ENCODE measurements at places on chromosomes 5 and 9.

- DNase-seq = no peak
Measured at GRCh38 chr5:121174351-121174750, 677.3 kb upstream of the FTMT start.

DNA sequence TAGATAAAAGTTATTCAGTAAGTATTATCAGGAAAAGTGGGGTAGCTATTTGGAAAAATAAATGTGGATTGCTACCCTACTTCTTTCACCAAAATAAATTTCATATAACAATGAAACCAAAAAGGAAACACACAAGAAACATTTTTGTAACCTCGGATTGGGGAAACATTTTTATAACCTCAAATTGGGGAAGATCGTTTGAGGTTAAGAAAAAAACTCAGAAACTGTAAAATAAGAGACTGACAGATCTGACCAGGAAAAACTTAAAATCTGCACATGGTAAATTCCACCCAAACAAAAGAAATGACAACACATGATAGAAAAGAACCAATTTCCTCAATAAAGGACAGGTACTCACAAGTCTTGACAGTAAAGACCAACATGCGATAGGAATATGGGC lies 13.5 kb downstream of the EFCAB9 start:
- no peak for DNase-seq

GRCh38 chr5:160957312-160957861 lies 105.4 kb upstream of the ATP10B start:
- DNase-seq = no peak

DNA sequence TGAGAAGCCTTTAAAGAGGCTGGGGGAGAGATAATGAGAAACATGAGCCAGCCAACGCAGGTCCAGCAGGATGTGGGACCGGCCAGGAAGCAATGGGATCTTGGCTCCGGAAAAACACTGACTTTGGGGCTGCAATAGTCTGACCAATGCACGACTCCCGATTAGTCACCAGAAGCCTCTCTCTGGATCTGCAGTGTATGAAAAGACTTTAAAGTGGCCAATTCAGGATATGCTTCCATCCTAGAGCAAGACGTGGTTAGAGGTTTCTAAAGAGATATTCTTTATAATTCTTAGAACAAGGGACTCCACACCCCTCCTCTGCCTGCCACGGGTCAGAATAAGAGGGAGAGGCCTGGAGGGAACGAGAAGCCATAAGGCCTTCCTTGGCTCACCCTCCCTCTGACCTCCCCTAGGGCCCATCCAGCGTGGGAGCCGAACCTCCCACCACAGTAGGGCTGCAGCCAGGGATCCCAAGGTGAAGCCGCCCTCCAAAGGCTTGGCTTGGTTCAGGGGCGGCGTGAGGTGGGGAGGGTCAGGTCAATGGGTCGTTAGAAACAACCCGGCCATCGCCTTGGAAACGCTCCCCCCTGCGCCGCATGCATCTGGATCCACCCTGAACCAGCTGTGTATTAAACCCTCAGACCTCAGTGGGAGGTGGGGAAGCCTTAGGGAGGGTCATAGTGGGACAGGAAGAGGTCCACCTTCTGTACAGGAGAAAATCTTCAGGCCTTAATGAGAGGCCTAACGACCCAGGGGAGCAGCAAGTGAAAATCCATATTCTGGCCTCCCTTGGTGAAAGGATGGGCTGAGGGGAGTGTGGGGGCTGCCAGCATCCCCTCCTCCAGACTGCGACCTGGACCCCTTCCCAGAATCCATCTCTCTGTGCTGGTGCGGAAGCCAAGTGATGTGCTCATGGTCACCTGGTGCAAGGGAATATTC lies 11.1 kb downstream of the FGF1 start:
- DNase-seq = no peak

DNA sequence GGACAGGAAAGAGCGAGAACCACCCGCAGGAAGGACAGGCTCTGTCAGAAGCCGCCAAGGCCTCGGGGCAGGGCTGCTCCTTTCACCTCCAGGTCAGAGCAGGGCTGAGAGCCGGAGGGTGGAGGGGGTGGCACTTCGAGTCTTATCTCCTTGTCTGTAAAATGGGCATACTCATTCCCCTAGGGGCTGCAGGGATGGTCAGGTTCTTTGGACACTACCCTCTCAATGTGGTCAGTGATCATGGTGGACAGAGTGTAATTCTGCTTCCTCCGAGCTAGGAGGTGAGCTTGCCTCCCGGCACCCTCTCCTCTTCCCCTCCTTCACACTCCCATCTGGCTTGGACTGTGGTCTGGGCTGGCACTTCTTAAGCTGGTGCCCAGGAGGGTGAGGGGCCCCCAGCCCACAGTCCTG lies 39.6 kb downstream of the RGS3 start:
- DNase-seq = no peak

DNA sequence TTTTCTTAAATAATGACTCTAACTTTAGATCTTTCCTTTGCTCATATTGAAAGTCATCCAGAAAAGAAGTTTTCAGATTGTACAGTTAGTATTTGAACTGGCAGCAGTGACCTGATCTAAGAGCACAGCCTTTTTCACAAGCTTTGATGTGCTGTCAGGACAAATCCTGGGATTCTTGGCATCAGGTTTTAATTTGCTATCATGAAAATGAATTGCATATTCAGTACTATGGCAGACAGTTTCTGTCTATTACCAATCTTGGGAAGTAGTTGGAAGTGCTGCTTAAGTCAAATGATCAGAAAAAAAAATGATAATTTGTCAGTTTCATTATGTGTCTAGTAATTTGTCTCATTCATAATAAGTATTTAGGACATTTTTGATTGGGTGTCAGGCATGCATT lies 925.6 kb upstream of the ARRDC3 start:
- DNase-seq = no peak

- no peak for DNase-seq
Measured at GRCh38 chr5:180673371-180674089, 24.1 kb upstream of the FLT4 start.

DNA sequence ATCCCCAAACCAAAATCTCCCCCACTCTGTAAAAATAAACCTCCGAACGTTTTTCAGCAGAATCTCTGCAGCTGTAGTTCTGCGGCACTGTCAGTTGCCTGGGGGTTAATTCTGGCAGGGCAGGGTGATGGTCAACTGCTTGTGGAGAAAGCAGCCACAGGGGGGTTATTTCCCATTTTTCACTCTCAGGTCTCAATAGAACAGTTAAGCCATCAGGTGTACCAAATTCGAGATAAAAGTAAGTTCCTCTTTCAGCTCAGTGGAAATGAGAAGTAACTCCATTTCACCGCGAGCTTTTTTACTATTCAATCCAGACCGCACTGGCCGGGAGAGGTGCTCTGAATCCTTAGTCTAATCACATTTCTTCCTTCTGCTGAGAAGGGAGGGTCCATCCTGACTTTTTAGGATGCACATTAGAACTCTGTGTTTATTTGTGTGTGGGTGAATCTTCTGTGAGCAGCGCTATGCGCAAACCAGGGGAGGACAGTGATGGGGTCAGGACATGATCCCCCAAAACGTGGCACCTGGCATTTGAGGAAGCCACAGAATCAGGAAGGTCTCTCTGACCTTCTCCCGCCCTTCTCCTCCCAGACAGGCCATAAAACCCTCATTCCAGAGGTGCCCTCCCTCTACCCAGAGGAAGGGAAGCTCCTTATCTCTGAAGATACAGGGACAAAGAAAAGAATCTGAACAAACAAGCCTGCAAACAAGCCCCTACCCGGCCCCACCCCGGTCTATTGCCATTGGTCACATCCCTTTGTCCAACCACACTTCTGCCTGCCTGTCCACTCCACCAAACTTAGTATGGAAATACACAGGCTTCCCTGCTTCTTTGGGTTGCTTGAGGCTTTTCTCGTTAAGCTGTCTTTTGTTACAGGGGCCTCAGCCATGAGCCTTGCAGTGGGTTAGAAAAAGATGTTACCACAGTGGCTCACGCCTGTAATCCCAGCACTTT lies 229.0 kb downstream of the ROR2 start:
- no peak for DNase-seq

DNA sequence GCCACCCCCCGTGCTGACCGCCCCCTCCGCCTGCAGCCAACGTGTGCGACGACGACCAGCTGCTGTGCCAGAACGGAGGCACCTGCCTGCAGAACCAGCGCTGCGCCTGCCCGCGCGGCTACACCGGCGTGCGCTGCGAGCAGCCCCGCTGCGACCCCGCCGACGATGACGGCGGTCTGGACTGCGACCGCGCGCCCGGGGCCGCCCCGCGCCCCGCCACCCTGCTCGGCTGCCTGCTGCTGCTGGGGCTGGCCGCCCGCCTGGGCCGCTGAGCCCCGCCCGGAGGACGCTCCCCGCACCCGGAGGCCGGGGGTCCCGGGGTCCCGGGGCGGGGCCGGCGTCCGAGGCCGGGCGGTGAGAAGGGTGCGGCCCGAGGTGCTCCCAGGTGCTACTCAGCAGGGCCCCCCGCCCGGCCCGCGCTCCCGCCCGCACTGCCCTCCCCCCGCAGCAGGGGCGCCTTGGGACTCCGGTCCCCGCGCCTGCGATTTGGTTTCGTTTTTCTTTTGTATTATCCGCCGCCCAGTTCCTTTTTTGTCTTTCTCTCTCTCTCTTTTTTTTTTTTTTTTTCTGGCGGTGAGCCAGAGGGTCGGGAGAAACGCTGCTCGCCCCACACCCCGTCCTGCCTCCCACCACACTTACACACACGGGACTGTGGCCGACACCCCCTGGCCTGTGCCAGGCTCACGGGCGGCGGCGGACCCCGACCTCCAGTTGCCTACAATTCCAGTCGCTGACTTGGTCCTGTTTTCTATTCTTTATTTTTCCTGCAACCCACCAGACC lies 80.2 kb downstream of the NTNG2 start:
- DNase-seq = peak; percentile 47

GRCh38 chr9:96117398-96118080 lies 184.4 kb downstream of the HSD17B3 start:
- DNase-seq = no peak

DNA sequence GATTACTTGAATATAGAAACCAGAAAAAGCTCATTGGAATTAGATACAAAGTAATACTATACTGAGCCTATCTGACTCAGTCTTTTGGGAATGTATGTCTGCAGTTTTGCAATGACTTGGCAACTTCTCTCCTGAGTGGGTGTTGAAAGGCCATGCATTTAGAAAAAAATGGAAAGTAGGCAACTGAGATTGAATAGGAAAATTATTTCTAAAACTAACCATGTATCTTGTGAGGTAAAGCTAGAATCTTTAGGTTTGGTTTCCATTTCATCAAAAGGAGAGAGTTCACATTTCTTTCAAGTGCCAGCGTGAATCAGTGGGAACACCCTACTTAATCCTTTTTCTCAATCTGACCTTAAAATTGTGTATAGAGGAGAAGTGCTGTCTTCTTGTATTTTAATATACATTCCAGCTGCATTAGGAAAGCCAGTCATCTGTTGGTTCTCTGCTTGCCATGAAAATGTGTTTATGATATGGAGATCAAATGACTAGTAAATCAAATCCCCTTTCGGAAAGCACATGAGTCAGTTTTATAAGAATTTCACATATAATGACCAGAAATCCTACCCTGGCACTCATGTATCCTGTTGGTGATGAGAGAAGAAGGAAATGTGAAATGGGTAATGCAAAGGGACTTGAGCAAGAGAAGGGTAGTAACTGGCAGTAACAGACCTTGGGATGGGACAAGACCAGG lies 30.4 kb downstream of the NFX1 start:
- DNase-seq = no peak

DNA sequence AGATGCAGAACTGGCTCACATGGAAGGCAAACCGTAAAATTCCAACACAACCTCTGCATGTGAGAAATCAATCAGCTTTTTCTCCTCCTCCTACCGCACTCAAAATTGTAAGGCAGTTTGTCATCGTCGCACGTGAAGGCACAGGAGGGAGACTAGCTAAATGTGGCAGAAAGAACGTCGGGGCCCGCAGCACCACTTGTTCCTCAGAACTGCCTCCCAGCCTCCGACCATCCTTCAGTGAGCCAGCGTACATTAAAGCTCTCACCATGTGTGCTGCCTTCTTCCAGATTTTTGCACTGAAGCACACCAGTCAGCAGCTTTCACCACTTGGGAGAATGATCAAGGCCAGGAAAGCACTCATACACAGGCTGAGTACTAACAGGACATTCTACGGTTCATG lies 105.9 kb downstream of the RFX3 start:
- DNase-seq = no peak

GRCh38 chr5:32600054-32600622 lies 14.8 kb downstream of the SUB1 start:
- no peak for DNase-seq

- no peak for DNase-seq
Measured at GRCh38 chr5:124071039-124071438, 559.1 kb downstream of the CSNK1G3 start.

DNA sequence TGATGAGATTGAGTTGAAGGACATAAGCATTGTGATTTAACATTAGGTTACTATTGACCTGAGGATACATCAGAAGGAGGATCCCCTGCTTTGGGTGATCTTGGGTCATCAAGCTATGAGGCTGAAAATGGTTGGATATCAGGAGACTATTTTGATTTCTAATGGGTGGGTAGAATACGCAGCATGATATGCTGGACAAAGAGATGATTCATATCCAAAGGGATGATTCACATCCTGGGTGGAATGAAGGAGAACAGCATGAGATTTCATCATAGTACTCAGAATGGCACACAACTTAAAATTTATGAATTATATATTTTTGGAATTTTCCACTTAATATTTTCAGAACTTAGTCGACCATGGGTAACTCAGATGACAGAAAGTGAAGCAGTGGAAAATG lies 1759.5 kb upstream of the C9orf72 start:
- no peak for DNase-seq

DNA sequence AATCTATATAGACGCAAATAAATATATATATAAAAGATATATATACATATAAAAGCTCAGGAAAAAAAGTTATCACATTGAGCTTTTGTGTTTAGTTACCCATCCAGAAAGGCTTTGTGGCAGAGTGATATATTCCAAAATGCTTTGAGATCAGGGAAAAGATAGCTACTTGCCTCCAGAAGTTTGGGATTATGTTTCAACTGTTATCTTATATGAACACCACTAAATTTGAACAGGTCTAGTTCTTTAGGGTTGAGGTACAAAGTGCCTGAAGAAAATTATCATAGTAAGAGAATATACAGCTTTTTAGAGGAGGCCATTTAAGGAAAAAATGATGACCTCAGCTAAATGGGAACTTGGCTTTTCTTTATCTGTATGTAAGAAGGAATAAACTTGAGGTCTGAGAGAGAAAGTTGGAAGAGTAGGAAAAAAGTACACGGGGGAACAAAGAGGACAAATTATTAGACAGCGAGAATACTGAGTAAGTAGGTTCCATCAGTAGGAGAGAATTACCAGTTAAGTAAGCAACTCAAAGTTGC lies 2.4 kb downstream of the ERP44 start:
- DNase-seq = no peak

DNA sequence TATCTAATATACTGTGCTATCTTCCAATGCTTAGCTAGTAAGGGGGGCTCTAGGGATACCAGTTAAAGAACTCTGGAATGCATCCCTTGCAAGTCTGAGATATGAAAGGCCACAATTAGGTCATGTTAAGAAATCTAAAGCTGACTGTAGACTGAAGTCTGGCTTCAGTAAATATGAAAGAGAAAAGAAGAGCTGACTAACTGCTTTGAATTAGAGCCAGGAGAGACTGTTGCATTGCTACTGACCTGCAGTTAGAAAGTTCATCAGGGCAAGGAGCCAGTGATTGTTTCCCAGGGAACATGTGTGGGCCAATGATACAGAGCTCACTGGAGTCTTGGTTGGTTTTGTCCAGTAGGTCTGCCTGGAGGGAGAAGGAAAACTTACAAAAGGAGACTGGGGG lies 472.1 kb upstream of the TNC start:
- no peak for DNase-seq

GRCh38 chr5:157072508-157072907 lies 13.6 kb upstream of the HAVCR1 start:
- DNase-seq = no peak

Data from stimulated activated naive CD4-positive, alpha-beta T cell treated with Interleukin-2 at 50 U/mL for 16 hours (primary cell).